Activated T-helper 17 cell treated with anti-CD3 and anti-CD28 coated beads, Interleukin-2, amount 50 U/mL, for 72 hours (primary cell): ENCODE measurements at places on chromosomes 1 and 21.

- no peak for ATAC-seq
These were observed 86.9 kb downstream of the CD247 start for GRCh38 chr1:167431261-167431908.

- no peak for ATAC-seq
These were observed 34.2 kb downstream of the MORN1 start for GRCh38 chr1:2356911-2357845.

- no peak for ATAC-seq
These were observed 36.3 kb downstream of the TMEM51 start for GRCh38 chr1:15189692-15190370.

GRCh38 chr1:111647736-111648135, 28.1 kb downstream of the RAP1A start:
- ATAC-seq: peak; percentile 70

DNA sequence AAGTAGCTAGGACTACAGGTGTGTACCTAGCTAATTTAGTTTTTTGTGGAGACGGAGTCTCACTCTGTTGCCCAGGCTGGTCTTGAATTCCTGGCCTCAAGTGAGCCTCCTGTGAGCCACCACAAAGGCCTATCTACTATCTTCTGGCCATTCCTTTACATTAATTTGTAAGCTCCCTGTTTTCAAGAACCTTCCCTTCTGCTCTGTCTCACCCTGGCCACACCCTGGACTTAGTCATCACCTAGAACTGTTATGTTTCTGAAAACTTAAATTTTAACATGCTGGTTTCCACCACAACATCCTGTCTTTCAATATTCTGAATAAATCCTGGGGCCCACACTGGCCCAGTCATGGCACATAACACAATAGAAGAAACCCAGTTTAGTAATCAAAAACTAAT, 4.9 kb upstream of the B4GALT3 start:
- peak; percentile 82 for ATAC-seq

DNA sequence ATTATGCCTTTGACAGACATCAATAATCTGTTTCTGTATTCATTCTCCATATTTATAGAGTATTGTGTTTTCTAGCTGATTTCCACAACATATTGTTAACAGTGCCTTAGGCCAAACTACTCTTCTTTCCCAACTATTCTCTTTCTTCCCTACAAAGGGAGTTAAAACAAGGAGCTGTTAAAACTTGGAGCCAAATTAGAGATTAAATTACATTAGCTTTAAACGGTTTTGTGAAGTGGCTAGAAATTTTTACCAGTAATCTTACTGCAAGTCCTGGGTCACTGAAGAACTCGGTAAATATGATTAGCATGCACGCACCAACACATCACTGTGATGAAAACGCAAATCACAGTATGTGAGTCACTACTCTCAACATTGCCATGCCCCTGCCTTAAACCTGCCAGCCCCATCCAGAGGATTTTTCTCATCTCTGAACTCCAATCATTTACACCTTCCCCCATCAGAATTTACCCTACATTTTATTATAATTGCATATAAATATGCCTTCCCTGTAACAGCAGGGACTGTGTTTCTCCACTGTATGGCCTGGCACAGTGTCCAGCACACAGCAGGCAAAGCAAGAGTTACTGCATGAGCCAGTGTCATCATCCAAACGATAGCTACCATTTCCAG, 1.5 kb upstream of the PRDX6 start:
- ATAC-seq: peak; percentile 62

GRCh38 chr21:39238275-39238674, 55.0 kb upstream of the PSMG1 start:
- ATAC-seq: no peak

GRCh38 chr1:51313268-51313852, 17.0 kb downstream of the TTC39A start:
- ATAC-seq: no peak

- no peak for ATAC-seq
These were observed 6.2 kb downstream of the TGFBR3 start for GRCh38 chr1:91879733-91880132.

DNA sequence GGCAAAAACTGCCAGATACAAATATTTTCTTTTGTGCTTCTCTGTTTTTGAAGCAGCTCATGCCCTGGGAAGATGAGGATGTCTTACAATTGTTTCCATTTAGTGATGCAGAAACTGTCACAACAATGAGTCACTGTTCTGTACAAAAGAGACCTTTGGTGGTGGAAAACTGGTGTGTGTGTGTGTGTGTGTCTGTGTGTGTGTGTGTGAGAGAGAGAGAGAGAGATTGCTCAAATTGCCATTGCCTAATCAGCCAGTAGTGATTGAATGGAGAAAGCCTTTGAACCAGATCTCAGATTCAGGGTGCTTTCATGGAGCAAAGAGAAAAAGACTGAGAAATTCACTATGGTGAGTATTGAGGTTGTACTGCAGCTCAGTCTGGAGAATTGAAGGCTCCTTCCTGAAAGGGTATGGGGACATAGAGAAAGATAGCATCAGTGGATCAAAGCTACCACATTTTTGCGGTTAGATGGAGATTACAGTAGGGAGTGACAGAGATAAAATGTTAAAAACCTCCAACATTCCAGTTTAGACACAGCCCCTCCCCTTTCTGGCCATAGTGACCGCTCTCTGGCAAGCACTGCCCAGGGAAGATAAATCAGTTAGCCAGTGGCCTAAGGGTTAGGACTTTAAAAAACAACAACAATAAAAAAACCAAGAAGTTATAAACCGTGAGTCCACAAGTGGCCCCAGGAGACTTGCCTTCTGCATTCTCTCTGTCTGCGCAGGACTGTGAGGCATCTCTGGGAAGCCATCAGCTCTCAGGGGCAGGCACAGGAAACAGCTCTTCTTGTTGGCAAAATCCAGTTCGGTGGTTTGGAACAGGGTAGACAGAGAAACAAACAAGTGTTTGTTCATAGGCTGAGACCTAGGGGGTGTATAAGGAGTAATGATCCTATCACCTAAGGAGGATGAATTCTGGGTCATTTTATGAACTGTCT, 406.5 kb downstream of the DUSP10 start:
- ATAC-seq: peak; percentile 21

DNA sequence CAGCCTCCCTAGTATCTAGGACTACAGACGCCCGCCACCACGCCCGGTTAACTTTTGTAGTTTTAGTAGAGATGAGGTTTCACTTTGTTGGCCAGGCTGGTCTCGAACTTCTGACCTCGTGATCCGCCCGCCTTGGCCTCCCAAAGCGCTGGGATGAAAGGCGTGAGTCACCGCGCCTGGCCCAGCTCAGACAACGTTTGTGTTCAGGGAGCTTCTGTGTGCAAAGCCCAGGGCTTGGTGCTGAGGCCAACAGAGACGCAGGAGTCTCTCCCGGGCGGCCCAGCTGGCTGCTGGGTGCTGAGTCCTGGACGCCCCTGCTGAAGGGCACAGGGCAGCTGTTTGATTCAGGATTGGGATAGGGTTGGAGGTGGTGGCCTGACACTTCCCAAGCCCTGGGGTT, 3.0 kb downstream of the PRKCZ start:
- ATAC-seq: no peak

DNA sequence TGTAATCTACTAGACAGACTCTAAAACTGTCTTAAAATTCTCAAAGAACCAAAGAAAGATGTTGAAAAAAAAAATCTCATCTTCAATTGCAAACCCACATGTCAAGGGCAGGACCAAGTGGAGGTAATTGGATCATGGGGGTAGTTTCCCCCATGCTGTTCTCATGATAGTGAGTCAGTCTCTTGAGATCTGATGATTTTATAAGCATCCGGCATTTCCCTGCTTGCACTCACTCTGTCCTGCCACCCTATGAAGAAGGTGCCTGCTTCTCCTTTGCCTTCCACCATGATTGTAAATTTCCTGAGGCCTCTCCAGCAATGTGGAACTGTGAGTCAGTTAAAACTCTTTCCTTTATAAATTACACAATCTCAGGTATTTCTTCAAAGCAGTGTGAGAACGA, 257.0 kb downstream of the HHIPL2 start:
- ATAC-seq: no peak

- ATAC-seq: no peak
These were observed 8.7 kb downstream of the KIF21B start for GRCh38 chr1:201014816-201015200.

DNA sequence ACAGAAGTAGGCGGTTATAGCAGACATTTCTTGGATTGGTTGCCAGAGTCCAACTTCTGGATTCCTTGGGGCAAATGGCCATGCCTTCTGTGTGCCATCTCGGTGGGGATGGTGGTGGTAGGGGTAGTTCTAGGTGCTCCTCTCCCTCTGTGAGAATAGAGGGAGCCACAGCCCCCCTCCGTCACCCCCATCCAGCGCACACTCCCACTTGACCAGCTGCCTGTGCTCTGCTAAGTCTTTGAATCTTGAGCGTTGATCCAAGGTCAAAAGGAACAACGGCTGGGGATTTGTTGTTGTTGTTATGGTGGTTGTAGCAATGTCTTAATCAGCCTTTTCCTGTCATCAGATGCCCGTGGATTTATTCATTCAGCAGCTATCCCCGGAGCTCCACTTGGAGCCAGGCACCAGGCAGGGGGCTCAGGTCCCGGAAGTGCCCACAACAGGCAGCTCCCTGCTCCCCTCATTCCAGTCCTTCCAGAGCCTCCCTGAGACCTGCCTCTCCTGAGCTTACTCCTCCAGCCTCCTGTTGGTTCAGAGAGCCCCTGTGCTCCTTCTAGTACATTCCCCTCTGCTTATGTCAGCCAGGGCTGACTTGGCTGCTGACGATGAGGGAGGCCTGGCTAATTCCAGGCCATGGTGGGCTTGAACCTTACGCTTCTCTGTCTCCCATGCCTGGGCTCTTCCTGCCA, 146.6 kb upstream of the WNT4 start:
- no peak for ATAC-seq

DNA sequence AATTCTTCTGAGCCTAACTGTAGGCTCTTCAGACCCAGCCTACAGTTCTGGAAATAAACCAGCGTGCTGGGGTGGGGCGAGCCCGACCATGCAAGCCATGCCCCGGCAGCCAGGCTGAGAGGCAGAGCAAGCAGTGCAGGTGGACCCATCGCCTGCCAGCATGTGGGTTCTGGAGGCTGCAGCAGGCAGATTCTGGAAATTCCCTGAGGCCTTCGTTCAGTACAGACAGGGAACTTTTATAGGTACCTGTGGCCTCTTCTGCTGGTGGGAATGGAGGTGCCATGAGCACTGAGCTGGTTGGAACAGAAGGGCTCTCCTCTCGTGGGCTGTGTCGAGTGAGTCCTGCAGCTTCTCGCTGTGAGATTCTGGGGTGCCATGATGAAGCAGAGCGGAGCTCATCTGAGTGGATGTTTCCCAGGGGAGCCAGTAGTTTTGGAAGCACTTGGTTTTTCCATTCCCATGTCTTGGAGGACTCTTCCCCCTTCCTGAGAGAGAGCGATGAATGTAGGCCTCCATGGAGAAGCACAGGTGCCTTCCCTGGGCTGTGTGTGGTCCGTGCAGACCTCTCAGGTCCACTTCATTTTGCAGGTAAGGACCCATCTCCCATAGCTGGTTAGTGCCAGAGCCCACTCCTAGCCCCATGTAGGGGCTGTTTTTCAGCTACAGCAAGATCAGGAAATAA, 94.1 kb downstream of the PCBP3 start:
- no peak for ATAC-seq

DNA sequence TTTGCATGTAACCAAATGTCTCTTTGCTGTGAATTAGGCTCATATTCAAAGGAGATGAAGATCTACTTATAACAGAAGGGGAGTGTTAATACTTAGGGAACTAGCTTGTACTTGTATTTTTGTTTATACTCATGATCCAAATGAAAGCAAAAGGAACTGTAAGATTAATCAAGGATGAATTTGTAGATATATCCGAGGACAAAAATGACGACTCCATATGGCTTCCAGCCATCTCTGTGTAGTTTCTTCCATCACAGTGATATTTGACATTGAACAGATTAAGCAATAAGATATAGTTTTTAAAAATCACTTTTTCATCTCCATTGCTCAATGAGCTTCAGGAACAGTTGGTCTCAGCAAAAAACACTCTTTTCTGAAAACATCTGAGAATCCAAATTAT, 257.4 kb upstream of the CAMK1G start:
- ATAC-seq: no peak

GRCh38 chr1:70864302-70864701, 183.3 kb downstream of the PTGER3 start:
- ATAC-seq: no peak

- ATAC-seq: no peak
These were observed 16.0 kb downstream of the HAO2 start for GRCh38 chr1:119384591-119384990.

DNA sequence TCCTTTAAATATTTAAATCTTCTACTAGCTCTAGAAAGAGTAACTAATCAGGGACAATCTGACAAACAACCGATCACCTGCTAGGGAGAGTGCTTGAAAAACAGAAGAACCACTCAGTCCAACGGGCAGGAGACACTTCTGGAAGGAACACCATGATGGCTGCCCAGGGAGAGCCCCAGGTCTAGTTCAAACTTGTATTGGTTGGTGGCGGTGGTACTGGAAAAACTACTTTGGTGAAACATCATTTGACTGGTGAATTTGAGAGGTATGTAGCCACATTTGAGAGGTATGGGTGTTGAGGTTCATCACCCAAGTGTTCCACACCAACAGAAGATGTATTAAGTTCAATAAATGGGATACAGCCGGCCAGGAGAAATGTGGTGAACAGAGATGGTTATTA, 4.8 kb upstream of the WDR47 start:
- ATAC-seq: no peak

GRCh38 chr1:42914092-42914627, 44.5 kb downstream of the SLC2A1 start:
- no peak for ATAC-seq

DNA sequence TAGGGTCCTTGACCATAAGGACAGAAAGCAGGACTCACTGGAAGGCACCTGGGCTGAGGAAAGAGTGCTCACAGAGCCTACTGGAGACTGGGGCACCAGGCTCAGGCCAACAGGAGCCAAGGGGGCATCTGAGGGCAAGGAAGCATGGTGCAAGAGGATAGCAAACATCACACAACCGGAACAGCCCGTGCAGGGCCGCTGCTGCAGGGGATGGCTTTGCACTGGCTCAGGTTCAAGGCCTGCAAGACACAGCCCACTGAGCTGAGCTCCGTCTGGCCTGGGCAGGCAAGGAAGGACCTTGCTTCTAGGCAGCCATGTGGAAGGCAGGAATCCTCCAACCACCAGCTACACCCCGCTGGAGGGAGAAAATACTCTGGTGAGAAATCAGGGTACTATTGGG, 59.8 kb upstream of the KIF26B start:
- ATAC-seq: no peak

GRCh38 chr1:44024031-44024902, 7.0 kb downstream of the SLC6A9 start:
- no peak for ATAC-seq

- ATAC-seq: no peak
These were observed 251.8 kb upstream of the ST6GALNAC5 start for GRCh38 chr1:76615253-76616035.

GRCh38 chr1:208093754-208094719, 150.1 kb downstream of the PLXNA2 start:
- ATAC-seq: peak; percentile 67

- no peak for ATAC-seq
These were observed 41.6 kb downstream of the LAMC2 start for GRCh38 chr1:183227422-183228346.

GRCh38 chr1:176195547-176195946, 11.5 kb downstream of the COP1 start:
- ATAC-seq: no peak

DNA sequence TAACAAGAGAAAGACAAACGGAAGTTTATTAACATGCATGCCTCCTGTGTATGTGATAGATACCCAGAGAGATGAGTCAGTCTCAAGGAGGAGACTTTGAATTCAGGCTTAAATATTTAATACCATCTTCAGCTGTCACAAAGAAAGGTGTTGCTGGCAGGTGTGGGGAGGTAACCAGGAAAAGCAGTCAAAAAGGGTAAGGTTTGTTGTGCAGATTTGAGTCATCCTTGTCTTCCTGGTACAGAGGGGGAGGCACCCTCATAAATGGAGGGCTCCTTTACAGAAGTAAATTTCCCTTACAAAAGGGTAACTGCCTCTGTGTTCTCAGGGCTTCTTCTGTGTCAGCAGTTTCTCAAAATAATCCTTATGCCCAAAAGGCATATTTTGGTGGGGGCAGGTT, 75.2 kb upstream of the B3GALT5 start:
- ATAC-seq: no peak
